Stimulated activated CD4-positive, alpha-beta T cell treated with anti-CD3 and anti-CD28 coated beads, Interleukin-12 subunit alpha, Interleukin-12 subunit beta, amount 100 ng/mL, for 48 hours (primary cell): ENCODE measurements at places on chromosomes 11 and 22.
A peak's percentile ranks its signal among the peaks of the same experiment; 100 is the strongest.

- no peak for DNase-seq
Measured at GRCh38 chr11:10338287-10338686, 33.4 kb downstream of the ADM start.

GRCh38 chr11:116426761-116427160, 346.0 kb downstream of the BUD13 start:
- DNase-seq = no peak

GRCh38 chr11:134800130-134800529, 388.1 kb upstream of the B3GAT1 start:
- DNase-seq = no peak

GRCh38 chr11:86067851-86068137, 1.1 kb downstream of the PICALM start:
- DNase-seq = no peak

GRCh38 chr11:12906501-12906900, 102.6 kb upstream of the RASSF10 start:
- DNase-seq = no peak

GRCh38 chr22:18121506-18121905, 10.9 kb downstream of the TUBA8 start:
- DNase-seq = no peak

- no peak for DNase-seq
Measured at GRCh38 chr11:71156301-71156700, 96.1 kb downstream of the SHANK2 start.

GRCh38 chr11:122383186-122383585, 267.2 kb upstream of the BLID start:
- no peak for DNase-seq

GRCh38 chr22:42866100-42866499, 9.0 kb upstream of the ARFGAP3 start:
- no peak for DNase-seq

- DNase-seq = no peak
Measured at GRCh38 chr11:75820645-75821044, 5.6 kb downstream of the UVRAG start.

- DNase-seq = no peak
Measured at GRCh38 chr22:44143105-44143474, 37.6 kb upstream of the PARVG start.

DNA sequence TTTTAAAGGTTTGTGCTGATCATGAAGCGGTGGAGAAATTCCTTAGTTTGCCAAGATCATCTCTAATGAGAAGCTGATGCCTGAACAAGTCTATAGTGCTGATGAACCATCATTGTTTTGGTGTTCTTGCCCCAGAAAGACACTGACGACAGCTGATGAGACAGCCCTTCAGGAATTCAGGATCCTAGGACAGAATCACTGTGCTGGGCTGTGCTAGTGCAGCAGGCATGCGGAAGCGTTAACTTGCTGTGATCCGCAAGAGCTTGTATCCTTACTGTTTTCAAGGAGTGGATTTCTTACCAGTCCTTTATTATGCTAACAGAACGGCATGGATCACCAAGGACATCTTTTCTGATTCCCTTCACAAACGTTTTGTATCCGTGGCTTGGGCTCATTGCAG, 104.1 kb downstream of the TBC1D22A start:
- no peak for DNase-seq

- peak; percentile 70 for DNase-seq
Measured at GRCh38 chr22:50627642-50628542, at the start of gene ARSA. Gene ARSA, minus strand, starts transcription at chr22:50628152. Its CDS starts 373 bp downstream, at chr22:50627779.

DNA sequence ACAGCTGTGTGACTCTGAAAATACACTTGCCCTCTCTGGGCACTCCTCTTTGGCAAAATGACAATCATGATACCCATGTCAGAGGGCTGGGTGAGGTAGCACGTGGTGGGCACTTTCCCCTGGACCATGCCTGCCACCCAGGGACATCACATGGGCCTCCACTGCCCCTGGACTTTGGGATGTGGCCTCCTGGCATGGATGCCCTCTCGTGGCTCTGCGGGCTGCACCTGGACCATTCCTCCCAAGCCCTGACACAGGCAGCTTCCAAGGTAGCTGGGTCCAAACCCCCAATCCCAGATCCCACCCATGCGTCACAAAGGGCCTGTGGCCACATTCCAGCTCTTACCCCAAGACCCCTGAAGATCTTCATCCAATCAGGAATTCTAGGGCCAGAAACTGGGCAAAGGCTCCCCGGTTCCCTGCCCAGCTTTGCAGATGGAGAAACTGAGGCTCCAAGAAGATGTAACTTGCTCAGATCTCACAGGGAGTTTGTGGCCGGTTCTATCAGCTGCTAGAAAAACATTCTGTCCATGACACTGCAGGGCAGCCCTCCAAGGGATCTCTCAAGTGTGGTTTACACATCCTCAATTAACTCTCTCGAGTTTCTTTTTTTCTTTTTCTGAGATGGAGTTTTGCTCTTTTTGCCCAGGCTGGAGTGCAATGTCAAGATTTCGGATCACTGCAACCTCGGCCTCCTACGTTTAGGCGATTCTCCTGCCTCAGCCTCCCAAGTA, 35.4 kb upstream of the CYB5R3 start:
- DNase-seq = no peak

GRCh38 chr22:19997561-19998231, 18.9 kb downstream of the ARVCF start:
- DNase-seq = no peak

GRCh38 chr11:62444835-62445234, 26.0 kb downstream of the SCGB1A1 start:
- DNase-seq = no peak

DNA sequence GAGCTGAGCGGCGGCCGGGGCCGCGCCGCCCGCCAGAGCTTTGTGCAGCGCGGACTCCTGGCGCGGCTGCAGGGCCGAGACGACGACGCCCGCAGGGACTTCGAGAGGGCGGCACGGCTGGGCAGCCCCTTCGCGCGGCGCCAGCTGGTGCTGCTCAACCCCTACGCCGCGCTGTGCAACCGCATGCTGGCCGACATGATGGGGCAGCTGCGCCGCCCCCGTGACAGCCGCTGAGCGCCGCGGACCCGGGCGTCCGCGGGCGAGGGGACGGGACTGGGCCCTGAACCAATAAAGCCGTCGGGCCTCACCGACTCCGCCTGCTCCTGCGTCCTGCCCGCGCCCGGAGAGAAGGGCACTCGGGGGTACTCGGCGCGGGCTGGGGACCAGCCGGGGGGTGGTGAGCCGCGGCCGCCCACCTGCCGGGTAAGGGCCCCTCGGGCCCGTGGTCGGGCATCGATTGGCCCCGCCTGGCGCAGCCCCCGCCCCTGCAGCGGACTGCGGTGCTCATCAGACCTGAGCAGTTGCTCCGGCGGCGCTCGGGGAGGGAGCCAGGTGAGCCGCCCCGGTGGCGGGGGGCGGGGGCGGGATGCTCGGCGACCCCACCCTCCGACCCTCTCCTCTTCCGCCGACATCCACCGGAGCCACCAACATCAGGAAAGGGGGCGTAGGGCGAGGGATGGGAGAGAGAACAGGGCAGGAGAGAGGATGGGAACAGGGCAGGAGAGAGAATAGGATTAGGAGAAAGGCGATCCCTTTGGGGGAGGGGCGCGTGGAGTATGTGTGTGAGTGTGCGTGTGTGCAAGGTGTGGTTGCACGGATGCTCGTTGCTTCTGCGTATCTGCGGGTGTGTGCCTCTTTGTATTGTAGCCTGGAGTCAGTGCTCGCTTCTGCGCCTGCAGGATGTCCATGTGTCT, at the start of gene TMEM25:
TMEM25 (plus strand) TSS at position 510 of the 914 bp plus-strand sequence. CDS start 610 bp downstream, outside the sequence.
- DNase-seq = peak; percentile 49

DNA sequence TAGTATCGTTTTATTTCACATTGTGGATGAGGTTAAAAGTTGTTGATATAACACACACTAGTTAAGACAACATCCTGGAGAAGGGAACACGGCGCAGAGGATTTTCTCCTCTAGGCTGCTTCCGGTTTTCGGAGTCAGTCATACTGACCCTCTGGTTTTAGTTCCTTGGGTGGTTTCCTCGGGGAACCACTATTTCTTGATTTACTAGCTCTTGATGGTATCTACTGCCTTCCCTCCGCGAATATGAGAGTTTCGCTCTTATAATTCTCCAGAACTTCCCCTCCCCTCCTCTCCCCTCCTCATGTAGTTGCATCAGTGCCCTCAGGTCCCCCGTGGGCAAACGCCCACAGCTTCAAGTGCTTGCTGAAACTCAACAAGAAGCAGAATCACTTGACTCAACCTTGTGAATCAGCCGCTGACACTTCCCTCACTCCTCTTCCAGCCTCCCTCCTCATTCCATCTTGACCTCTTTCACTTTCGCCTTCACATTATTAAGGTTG, 15.9 kb upstream of the APOBEC3A start:
- peak; percentile 72 for DNase-seq

DNA sequence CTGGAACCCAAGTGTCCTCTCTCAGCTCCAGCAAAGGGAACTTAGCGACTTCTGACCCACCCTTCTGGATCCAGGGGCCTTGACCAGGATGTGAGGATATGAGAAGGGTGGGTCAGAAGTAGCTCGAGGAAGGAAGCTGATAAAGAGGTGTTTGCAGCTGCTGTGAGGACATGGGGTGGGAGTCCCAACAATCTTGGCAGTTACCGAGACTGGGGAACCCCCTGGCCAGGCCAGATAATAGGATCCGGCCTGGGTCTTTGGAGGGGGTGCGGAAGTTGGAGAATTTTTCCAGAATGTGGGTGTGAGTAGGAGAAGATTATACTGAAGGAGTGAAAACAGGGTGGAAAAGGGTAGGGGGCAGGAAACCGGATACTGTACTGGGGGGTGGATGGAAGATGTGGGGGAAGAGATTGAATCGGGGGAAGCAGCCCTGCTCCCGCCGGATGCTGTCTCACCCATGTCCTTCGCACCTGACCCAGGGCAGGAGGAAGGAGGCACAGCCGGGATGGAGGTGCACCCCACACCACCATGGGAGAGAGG, 2.8 kb upstream of the MCAM start:
- DNase-seq = no peak

DNA sequence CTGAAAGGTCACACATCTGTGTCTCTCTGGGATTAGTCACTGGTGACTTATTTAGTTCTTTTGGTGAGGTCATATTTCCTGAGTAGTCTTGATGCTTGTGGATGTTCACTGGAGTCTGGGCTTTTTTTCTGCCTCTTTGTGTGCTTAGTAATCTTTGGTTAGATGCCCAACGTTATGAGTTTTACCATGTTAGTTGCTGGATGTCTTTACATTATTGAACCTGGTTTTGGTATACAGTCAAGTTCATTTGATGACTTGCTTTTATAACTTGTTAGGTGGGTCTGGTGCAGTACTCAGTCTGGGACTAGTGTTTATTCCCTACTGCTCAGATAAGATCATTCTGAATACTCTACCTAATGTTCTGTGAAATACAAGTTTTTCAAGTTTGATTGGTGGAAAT, 26.2 kb upstream of the SLC37A2 start:
- DNase-seq = no peak

DNA sequence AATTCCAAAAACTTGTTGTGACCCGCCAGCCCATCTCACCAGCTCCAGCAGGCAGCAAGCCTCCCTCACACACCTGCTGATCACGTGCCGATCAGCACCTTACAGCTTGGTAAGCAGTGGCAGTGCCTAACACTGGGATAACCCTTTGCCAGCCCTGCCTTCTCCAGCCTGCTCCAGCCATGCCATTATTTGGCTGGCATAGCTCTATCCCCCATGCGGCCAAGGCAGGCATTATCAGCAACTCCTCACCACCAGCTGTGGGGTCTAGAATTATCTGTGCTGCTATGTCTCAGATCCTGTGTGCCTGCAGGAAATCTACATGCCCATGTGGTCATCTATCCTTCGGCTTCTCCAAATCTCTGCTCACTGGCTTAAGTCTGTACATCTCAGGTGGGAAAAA, 215.0 kb downstream of the ST3GAL4 start:
- DNase-seq = no peak

DNA sequence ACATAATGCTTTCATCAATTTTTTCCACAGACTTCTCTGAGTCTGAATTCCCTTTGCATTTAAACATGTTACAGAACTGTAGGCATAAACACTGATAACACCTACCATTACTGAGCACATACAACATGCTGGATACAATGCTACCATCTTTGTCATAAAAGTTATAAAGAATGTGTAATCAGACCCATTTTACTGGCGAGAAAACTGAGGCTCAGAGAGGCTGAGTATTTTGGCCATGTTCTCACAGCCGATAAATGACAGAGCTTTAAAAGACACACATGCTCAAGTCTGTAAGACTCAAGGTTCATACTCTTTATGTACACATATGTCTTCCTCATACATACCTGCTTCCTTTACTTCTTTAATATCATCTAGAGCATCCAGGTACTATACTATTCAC, 2.6 kb downstream of the RRAS2 start:
- DNase-seq = no peak
